GM19239 (cell line): ENCODE measurements at places on chromosomes 1 and 21.
A peak's percentile ranks its signal among the peaks of the same experiment; 100 is the strongest.

- DNase-seq = no peak
These were observed 2.1 kb downstream of the SIPA1L2 start for GRCh38 chr1:232627645-232628334.

- no peak for DNase-seq
These were observed 8.7 kb downstream of the AGPAT3 start for GRCh38 chr21:43873673-43874072.

DNA sequence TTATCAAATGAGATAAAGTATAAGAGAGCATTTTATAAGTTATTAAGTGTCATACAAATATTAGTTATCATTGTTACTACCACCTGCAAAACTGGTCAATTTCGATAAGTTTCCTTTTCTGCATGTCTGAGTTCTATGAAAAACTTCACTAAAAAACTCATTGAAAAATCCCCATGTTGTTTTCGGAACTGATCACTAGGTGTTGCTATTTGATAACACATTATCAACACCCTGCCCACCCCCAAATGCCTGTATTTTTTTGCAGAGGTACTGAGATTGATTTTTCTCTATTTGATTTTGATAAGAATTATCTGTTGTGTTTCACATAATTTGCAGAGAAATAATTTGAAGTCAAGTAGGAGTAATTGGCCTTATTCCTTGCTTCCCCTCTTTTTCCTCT, 22.1 kb upstream of the DISP1 start:
- DNase-seq = no peak

GRCh38 chr21:32494934-32495709, 82.6 kb downstream of the EVA1C start:
- DNase-seq = no peak

GRCh38 chr1:3004285-3005205, 16.7 kb upstream of the ACTRT2 start:
- DNase-seq = no peak

- no peak for DNase-seq
These were observed 11.4 kb downstream of the VWA5B1 start for GRCh38 chr1:20302108-20302471.

GRCh38 chr1:63888984-63889383, 115.2 kb downstream of the ROR1 start:
- no peak for DNase-seq

- no peak for DNase-seq
These were observed 121.1 kb upstream of the DEPDC1 start for GRCh38 chr1:68617942-68618341.

- DNase-seq = no peak
These were observed 43.2 kb downstream of the PHACTR4 start for GRCh38 chr1:28412731-28413130.

DNA sequence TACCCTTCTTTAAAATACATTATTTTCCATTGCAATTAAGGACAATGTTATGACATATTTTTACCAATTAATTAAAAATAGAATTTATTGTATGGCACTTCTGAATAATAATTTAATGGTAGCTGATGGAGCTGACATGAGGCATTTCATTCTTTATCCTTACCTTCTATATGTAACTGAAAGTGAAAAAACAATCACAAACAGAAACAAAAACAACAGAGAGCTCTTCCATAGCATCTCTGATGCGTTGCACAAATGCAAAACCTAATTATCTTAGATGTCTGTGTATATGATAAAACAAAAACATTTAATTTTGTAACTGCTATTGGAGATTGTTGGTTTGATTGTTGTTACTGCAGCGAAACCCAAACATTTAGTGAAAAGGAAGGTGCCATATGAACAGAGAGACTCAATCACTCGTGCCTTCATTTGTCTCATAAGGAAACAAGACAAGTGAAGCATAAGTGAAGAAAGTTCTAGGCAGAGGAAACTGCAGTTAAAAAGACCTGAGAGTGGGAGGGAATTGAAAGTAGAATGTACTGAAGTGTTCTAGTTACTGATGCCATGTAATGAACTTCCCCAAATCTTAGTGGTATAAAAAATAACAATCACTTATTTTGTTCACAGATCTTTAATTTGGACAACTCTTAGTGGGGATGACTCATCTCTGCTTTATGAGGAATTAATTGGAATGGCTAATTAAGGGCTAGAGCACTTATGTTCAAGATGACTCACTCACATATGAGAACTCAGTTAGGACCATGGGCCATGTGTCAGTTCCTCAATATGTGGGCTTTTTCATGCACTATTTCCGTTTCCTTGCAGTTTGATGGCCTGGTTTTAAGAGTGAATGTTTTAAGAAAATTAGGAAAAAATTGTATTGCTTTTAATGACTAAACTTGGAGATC, 245.0 kb upstream of the OLFM3 start:
- no peak for DNase-seq

DNA sequence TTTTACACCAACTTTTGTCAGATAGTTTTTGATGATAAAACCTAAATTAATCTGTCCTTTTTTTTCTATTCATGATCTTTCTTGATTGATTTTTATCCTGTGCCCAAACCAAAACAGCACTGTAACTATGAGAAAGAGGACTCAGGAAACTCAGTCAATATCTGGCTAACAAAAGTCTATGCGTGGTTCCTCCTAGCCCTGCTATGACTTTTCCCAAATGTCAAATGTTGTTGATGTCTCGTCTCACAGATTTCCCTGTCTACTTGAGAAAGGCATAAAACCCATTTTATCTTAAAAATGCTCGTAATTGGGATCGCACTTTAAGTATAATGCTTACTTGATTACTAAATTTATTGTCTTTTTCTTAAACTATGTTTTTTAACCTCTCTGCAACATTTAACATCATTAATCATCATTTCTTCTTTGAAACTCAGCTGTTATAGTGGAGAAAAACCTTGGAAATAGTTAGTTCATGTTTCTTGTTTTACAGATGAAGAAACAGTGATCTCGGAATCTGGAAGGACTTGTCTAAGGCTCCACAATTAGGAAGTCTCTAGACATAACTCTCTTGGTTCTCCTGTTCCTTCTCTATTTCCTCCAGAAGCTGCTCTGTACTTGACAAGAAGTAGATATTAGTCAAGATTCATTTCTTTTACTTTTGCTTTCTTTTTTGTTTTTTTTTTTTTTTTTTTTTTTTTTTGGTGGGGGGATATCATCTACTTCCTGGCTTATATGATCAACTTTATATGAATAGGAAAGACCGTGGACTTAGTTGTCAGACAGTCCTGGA, 26.2 kb upstream of the PTPRC start:
- no peak for DNase-seq

- DNase-seq = no peak
These were observed 73.4 kb downstream of the SCCPDH start for GRCh38 chr1:246797597-246797996.

DNA sequence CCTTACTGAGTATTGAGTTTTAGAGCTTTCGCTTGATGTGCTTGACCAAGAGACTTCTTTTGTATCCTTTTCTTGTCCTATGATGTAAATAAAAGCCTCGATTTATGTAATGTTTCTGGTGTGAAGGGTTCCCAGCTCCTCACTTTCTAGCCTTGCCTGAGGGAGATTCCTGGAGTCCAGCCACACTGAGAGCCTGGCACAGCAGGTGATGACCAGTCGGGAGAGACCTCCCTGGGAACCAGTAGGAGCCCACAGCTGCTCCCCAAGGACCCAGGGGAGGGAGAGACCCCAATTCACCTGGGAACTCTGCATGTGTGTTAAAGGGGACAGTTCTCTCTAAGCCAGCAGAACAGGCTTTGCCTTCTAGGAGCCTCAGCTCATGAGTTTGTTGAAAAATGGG, 8.9 kb downstream of the C1orf115 start:
- no peak for DNase-seq

GRCh38 chr1:234310460-234310817, 62.8 kb upstream of the COA6 start:
- no peak for DNase-seq

DNA sequence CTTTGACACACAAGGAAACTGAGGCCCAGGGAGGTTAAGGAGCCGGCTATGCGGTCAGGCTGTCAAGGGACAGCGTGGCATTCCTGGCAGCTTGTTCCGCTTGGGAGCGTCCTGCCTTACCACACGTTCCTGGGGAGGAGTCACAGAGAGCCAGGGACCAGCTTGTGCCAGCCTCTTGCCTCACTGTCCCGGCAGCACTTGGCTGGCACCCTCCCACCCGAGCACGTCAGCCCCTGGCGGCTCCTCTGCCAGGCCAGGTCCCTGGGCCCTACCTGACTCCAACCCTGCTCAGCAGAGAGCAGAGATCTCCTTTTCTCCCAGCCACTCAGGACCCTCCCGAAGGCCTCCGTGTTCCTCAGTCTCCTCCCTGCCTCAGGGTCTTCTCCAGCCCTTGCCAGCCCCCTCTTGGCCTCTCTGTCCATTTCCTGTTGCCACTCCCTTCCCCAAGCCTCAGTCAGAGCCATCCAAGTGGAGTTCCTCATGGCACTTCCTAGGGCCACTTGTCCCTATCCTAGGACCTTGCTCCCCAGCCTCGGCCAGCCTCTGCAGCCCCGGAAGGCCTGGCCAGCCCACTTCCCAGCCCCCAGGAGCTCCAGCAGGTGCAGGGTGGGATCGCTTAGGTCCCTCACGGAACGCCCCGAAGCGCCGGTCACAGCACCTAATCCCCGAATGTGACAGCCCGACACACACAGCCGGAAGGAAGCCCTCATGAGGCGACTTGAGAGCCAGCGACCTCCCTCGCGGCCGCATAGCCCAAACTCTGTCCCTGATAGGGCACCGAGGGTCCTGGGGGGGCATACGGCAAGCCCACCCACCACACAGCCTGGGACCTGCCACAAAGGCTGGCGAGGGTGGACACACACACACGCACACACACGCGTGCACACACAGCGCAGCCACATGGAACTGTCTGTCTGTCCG, 130.3 kb downstream of the CASZ1 start:
- DNase-seq = no peak

- no peak for DNase-seq
These were observed 5.8 kb downstream of the ATP5PB start for GRCh38 chr1:111454859-111455641.

- DNase-seq = no peak
These were observed 59.9 kb upstream of the QSOX1 start for GRCh38 chr1:180094705-180095295.

- DNase-seq = no peak
These were observed 21.0 kb downstream of the RSPH1 start for GRCh38 chr21:42475036-42475435.

GRCh38 chr1:162680419-162681121, 48.3 kb downstream of the DDR2 start:
- DNase-seq = no peak

- no peak for DNase-seq
These were observed 984.4 kb upstream of the NCAM2 start for GRCh38 chr21:20013851-20014250.

DNA sequence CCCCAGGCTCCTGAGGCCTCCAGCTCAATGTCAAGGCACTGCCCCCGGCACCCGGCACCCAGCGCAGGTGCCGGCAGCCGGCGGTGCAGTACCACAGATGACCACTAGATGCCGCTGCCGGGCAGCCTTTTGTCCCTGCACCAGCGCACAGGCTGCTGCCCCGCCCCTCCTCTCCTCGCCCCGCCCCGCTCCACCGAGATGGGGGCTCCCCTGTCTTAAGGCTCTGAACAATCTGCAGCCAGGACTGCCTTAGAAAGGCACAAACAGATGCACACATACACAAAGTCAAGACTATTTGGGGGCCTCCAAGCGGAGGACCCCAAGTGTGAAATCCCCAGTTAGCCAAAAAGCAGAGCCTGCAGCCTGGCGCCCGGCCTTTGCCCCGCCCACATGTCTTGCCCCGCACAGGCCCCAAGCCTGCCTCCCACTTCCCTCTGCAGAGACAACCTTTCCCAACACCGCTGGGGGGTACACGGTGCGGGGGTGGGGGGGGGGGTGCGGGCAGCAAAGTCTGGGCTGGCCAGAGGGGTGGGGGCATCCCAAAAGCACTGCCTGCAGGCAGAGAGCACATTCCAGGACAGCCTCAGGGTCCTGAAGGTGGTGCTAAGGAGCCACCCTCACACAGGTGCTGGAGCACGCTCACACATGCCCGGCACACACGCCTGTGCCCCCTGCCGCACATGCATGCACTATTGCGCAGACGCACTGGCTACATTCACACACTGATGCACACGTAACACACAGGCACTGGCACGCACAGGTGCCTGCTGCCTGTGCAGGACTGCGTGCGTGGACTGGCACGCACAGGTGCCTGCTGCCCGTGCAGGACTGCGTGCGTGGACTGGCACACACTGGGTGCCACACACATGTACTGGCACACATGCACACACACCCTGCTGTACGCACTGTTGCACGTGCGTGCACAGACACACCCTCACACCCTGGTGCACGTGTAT, 37.1 kb downstream of the ARHGEF16 start:
- DNase-seq = peak; percentile 93

- DNase-seq = no peak
These were observed 27.9 kb upstream of the RLF start for GRCh38 chr1:40133312-40133665.

DNA sequence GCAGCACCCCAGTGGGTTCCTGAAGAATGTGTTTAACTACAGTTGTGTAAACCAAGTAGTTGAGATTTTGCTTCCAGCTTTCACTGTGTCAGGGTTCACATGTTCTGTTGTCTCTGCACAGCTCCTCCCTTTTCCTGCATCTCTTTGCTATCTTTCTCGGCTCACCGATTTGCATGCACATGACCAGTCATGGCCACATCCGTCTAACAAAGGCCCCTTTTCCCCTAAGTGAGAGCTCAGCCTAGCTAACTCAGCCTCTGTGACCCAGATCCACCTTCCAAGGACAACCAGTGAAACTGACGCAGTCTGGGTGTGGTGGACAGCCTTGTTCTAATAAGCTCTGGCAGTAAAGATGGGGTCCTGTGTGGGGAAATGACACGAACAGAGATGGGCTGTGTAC, 101.1 kb downstream of the ZP4 start:
- no peak for DNase-seq

DNA sequence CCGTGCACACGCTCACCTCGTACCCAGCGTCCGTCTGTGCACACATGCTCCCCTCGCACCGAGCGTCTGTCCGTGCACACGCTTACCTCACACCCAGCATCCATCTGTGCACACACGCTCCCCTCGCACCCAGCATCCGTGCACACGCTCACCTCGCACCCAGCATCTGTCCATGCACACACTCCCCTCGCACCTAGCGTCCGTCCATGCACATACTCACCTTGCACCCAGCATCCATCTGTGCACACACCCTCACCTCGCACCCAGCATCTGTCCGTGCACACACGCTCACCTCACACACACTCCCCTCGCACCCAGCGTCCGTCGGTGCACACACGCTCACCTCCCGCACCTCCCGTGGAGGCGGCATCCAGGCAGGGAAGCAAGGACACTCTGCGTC, 24.4 kb upstream of the COL18A1 start:
- DNase-seq = no peak
